ENCODE measurements at places on chromosomes 7 and 10.

GRCh38 chr10:32943854-32944661, 14.0 kb downstream of the ITGB1 start:
- peak; percentile 65 for DNase-seq

DNA sequence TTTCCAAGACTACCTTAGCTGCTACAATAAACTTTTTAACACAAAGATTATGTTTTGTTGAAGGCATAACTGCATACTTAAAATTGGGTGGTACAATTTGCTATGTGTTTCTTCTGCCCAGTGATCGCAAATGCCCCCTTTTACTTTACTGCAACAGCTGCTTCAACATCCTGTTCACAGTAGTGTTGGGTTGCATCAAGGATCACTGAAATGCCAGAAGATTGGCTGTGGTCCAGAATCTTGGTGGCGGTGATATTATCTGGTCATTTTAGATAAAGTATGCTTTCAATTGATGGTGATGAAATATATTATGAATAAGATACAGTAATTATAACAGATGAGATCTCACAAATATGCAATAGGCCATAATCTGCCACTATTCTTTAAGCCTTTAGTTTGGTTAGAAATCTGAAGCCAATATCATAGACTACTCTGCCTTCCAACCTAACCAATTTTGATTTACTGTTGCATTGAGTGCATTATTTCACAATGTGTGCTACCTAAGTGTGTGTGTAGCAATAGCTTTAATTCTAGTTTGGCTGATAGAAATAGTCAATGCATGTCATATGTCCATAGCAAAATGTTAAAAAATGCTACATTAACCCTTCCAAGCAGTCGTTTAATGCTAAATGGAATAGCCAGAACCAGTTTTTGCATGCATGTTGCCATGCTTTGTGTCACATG, 29.8 kb upstream of the ING3 start:
- no peak for DNase-seq

DNA sequence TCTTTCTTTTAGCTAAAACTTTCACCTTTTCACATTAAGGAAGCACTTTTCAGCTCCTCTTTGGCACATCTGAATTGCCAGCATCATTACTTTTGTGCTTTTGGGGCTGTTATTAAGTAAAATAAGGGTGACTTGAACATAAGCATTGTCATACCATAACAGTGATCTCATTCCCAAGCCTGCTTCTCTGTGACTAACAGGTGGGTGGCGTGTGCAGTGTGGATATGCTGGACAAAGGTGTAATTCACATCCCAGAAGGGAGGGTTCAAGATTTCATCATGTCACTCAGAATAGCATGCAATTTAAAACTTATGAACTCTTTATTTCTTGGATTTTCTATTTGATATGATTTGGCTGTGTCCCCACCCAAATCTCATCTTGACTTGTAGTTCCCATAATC, 517.4 kb upstream of the MKI67 start:
- DNase-seq = no peak

DNA sequence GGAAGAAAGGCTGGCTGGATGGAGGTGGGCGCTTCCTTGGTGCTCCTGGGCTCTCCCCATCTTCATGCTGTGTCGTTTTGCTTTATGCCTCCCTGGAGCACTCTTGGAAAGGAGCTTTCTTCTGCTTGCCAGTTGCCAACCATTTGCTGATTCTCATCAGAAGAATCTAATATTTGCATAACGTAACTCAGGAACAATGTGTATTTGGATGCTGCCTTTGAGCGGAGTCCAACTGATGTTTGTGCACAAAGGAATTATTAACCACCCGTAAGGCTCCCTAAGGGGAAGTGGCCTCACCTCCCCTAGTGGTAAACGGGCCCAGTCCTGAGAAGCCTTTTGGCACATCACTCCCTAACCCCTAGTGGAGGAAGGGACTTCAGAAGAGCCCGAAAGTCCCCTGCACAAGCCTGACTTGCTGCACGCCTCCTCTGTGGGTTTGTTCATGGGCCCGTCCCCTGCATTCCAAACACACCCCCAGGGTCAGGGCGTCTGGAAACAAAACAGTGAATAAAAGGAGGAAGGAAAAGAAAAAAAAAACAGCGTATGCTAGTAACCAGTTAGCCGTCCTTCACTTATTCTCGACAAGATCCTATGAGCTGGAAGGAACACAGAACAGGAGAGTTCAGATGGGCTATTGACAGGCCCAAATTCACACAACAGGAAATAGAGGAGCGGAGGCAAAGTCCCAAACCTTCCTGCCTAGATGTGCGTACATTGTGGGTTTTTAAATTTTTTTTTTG, 602.2 kb downstream of the LRMDA start:
- no peak for DNase-seq

DNA sequence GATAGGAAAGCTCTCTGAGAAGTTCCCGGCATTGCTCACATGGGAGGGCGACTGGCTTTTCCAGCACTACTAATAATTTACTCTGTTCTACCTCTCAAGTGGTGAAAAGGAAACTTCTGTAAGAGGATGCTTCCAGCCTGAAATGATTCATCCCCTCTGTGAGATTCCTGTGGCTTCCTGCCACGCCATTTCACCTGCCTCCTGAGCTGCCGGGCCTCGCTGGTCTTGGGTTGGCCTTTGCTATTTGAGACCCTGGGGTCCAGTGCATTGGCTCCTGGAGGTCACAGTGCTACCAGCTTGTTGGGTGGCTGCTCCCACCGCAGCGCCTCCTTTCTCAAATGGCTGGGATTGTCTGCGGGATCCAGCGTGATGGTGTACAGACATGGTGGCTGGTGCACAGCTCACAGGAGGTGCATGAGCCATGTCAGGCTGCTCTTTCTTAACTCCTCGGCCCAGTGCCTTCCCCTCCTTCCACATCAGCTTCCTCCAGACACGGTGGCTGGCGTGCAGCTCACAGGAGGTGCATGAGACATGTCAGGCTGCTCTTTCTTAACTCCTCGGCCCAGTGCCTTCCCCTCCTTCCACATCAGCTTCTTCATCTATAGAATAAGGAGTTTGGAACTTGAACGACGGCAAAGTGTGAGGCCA, 42.9 kb upstream of the PCBD1 start:
- DNase-seq = no peak

- no peak for DNase-seq
Measured at GRCh38 chr10:104735036-104735756, 94.1 kb downstream of the SORCS3 start.

DNA sequence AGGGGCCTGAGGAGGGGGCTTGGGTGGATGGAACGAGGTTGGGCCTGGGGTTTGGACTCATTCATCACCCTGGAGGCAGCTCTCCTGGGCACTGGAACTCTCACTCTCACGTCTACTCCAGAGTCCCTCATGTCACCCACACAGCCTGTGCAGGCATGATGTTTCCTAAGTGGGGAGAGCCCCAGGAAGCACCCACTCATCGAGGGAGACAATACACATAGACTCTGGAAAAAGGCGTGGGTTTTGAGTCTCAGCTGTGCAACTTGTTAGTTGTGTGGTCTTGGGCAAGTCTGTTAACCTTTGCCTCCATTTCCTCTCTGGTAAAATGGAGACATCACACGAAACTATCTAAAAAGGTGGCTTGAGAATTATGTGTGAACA, 25.9 kb upstream of the RBM20 start:
- no peak for DNase-seq

DNA sequence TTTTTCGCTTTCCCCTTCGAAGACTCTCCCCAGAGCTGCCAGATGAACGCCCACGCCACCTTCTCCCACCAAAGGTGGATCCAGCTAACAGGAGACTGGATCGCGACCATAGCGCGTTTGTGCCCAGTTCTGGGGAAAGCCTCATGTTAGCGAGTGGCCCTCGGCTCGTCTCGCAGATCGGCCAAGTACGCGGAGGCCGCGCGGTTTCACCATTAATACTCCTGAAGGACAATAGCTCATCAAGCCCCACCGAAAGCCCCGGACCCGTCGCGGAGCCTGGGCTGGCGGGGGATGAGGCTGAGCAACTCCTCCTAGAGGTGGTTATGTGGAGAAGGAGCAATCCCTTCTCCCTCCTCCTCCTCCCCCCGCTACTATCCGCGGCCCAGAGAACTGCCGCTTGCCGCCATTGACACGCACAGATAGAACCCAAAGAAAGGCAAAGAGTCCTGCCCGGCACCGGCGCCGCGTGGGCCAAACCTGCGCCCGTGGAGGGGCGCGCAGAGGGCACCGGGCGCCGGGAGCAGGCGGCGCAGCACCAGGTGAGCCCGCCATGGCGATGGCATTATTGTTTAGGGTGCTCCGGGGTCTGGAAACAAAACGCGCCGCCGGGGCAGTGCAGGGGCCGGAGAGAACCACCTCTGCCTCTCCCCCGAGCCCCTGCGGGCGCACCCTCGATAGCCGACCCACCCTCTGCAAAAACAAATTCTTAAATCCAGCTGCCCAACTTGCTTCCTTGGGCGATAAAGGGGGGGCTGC, at the start of gene MACROH2A2:
Gene MACROH2A2, plus strand, starts transcription at position 385 of the 756 bp plus-strand sequence. CDS start 22,813 bp downstream, outside the sequence.
- peak; percentile 64 for DNase-seq

DNA sequence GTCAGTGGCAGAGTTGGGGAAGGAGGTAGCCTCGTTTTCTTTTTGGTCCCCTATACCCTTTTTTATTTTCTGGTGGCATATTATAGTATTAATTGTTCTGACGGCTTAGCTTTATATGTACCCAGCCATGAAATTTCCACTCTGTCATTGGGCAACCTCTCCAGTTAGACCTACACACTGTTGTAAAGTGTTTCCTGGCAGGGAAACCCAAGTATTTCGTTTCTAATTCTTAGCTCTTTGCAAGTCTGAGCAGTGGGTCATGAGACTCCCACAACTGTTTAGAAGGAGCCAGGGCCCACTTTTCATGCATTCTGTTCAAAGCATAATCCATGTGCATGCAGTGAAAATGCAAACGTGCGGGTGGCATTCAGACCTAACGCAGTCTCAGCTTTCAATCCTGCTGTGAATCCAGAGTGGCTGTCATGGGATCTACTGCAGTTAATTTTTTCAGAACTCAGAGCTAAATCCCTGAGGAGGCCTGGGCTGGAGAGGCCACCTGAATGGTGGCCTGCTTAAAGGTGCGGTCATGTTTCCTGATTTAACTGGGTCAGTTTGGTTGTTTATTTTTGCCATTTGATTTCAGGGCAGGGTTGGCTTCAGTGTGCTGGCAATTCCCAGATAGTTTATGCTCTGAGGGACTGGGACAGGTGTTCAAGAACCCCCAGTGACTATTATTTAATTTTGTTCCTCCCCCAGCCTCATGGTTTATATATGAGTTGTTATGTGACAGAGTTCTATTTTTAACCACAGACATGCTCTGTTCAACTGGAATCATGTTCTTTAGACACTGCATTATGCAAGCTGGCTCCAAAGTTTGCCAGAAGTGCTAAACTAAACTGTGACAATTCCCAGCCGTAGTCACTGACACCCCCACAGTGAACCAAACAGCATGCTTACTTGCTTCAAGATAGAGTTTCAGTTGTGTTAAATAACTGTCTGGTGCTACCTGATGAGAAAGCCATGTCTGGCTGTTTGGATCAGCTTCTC, 27.4 kb upstream of the SYPL1 start:
- no peak for DNase-seq

DNA sequence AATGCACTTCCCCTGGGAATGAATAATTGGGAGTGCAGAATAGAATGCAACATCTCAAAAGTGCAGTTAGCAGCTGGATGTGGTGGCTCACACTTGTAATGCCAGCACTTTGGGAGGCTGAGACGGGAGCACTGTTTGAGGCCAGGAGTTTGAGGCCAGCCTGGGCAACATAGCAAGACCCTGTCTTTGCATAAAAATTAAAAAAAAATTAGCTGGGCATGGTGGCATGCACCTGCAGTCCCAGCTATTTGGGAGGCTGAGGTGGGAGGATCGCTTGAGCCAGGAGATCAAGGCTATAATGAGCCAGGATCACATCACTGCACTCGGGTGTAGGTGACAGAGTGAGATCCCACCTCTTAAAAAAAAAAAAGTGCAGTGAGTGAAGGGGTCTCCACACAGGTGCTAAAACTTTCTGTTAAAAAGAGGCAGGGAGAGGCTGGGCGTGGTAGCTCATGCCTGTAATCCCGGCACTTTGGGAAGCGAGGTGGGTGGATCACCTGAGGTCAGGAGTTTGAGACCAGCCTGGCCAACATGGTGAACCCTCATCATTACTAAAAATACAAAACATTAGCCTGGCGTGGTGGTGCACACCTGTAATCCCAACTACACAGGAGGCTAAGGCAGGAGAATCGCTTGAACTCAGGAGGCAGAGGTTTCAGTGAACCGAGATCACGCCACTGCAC, 13.5 kb upstream of the ZMIZ1 start:
- DNase-seq = peak; percentile 13

DNA sequence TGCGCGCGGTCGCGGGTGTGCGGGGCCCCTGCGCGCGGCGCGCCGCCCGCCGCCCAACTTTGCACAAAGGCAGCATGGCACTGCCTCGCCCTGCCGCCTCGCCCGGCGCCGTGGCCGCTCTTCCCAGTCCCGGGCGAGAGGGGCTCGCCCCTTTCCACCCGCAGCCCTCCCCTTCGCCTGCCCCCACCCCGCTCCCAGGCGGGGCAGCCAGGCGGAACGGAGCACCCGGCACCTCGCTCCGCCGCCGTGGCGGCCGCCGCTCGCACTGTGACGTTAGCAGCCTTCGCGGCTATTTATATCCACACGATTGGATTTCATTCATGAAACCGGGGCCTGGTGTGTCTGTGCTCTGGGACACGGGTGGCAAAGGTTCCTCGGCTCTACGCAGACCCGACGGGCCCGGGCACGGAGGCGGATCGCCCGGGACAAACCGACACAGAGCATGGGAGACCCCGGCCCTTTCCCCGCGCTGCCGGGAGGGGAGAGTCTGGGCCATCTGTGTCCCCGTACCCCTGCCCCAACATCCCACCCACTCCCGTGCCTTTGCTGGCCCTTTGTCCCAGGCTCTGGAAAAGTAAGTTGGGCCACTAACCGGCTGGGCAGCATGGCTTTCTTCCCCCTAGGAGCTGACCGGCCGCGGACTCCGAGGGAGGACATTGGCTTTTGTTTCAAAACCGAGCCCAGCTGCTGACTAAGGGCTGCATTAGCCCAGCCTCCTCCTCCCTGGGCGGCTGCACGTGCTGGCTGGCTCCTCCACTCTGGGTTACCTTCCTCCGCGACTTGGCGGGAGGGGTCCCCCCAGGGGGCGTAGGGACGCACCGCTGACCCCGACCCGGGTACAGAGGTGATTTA, at the start of gene RHOBTB1:
Gene RHOBTB1, minus strand, starts transcription at position 128 of the 852 bp plus-strand sequence. CDS start 32,643 bp downstream, outside the sequence.
- peak; percentile 83 for DNase-seq

GRCh38 chr10:59687657-59688056, 22.0 kb downstream of the SLC16A9 start:
- DNase-seq = no peak

GRCh38 chr7:69419934-69420333, 178.3 kb upstream of the AUTS2 start:
- DNase-seq = no peak

Data from Peyer's patch (tissue), 4 donors.